ENCODE measurements at places on chromosomes 5 and 9.
A peak's percentile ranks its signal among the peaks of the same experiment; 100 is the strongest.

DNA sequence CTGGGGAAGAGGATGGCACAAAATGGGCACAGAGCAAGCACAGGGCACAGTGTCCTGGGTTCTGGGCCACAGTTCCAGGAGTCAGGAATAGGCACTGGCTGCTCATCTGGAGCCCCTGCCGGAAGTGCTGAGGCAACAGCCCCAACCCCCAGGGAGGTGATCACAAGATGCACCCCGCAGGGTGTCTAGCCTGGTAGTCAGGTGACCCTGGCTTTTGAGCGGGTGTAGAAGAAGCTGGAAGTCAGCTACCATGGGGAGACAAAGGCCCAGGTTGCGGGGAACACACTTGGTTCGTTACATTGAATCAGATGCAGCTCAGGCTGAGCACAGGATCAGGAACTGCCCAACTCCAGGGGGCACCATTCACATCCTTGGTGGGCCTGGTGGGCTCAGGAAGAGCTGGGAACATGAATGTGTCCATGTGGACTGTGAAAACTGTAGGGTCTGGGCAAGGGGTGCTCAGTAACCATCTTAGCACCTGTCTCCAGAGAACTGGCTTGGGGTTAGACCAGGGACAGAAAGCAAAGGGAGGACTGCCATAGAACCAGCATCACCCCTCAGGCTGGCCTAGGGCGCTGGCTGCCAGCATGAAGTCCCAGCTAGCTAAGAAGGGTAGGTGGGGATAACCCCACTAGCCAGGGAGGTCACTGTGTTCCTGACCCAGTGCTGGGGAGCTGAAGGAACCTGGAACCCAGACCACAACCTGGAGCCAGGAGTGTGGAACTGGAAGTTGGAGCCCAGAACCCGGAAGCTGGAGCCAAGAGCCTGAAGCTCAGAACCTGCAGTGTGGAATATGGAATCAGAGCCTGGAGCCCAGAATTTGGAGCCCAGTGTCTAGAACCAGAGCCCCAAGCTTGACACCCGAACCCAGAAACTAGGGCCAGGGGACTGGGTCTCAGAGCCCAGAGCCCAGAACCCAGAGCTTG, 6.1 kb upstream of the SLC34A1 start:
- no peak for DNase-seq

- no peak for DNase-seq
Measured at GRCh38 chr9:36161187-36161586, 8.0 kb upstream of the CCIN start.

GRCh38 chr9:116687074-116687753, at the start of gene TRIM32:
TRIM32 (plus strand) TSS chr9:116687305; CDS start chr9:116697743, 10,438 bp downstream.
- peak; percentile 37 for DNase-seq

DNA sequence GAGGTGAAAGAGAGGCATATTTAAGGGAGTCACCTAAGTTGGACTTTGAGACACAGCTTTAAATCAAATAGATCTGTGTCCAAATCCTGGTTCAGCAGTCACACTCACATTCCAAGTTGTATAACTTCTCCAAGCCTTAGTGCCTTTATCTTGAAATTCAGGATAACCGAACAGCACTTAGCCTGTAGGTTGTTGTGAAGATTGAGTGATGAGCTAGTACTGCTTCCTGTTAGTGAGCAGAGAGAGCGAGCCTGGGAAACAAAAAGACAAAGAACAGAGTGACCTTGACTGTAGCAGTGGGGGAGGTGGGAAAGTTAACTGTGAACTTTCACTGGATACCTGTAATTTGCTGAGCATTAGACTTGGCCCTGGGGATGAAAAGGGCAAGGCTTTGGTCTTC, 22.4 kb downstream of the MAML1 start:
- no peak for DNase-seq

DNA sequence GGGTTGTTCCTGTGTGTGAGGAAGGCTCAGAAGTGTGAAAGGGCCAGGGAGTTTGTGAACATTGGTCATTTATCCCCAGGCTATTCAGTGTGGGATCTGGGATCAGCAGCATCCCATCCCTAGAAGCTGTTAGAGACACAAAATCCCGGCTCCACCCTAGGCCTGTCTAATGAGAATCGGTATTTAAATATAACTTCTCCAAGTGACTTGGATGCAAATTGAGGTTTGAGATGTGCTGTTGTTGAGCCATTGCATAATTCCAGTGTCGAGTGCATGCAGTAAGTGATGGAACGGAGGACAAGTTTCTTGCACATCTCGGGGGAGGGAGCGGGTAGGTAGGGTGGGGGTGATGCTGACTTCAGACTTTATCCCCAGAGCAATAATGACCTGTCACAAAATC, 138.3 kb downstream of the FBXL7 start:
- no peak for DNase-seq

DNA sequence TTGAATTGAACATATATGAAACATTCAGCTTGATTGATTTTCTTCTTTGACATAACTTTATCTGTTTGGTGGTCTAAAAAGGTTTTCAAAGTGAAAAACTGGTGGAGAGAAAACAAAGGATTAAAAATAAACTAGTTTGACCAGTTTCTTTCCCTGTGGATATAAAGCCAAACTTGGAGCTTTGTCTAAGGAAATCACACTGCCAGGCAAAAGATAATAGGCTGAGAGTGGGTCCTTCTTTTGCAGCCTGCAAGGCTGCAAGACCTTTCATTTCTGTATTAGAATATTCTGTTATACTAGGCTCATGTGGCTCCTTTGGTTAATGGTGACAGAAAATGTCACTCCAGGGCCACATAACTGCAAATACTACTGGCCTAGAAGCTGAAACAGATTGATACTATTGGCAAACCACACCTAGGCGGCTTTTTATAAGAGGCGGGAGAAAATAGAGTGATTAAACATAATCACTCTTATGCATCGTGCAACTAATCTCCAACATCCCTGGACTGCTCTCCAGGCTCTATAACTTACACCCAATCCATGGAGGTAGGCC, 129.1 kb upstream of the ZNF462 start:
- no peak for DNase-seq

GRCh38 chr9:121464968-121465367, 34.7 kb downstream of the GGTA1 start:
- DNase-seq = no peak

GRCh38 chr5:133052317-133053175, 733 bp downstream of the HSPA4 start:
- peak; percentile 60 for DNase-seq

DNA sequence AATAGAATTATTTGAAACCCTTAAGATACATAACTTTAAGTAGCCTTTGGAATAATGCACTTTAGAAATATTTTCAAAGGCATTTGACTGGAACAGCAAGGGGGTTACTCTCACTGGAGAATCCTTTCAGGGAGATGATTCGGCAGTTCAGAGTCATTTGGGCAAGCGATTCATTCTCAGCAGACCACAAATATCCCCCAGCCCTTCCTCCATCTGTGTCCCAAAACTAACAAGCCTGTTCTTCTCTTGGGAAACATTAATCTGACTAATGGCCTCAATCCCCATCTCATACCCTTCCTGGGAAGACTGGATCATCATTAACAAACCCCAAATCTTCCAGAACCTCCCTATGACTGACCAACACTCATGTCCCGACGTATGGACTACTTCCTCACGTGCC, 65.8 kb upstream of the S1PR3 start:
- DNase-seq = no peak

GRCh38 chr9:75101004-75101588, 12.8 kb downstream of the OSTF1 start:
- DNase-seq = no peak

DNA sequence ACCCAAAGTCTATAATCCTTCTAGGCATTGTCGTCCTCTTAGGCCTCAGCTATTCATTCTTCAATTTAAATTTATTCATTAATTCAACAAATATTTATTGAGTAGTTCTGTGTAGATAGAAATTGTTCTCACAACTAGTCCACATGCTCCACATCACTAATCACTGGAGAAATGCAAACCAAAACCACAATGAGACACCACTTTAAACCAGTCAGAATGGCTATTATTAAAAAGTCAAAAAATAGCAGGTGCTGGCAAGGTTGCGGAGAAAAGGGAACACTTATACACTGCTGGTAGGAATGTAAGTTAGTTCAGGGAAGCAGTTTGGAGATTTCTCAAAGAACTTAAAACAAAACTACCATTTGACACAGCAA, 51.1 kb upstream of the TNFSF15 start:
- no peak for DNase-seq

- DNase-seq = no peak
Measured at GRCh38 chr5:108862211-108862610, 114.5 kb downstream of the FER start.

DNA sequence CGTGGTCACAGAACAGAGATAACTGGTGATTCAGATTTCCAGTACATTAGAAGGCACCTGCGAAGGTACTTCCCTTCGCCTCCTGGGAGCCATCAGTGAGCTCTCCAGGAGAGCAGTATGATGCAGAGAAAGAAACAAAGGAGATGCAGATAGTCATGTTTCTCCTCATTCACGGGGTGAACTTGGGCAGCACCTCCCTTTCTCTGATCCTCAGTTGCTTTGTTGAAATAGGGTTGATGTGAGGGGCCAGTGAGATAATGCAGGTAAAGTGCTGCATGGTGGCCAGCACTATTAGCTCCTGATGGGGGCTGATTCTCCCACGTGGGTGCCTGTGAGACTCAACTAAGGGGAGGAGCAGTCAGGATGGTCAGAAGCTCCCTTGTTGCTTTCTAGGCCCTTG, 46.6 kb upstream of the ZNF169 start:
- no peak for DNase-seq

GRCh38 chr5:132639706-132640130, 18.3 kb upstream of the IL13 start:
- no peak for DNase-seq

- DNase-seq = no peak
Measured at GRCh38 chr5:15135661-15136060, 264.1 kb upstream of the ANKH start.

- DNase-seq = no peak
Measured at GRCh38 chr5:153991168-153991567, 47.5 kb downstream of the FAM114A2 start.

GRCh38 chr5:31049461-31049860, 144.0 kb upstream of the CDH6 start:
- DNase-seq = no peak

GRCh38 chr9:132877824-132878694, at the start of gene AK8:
AK8 (minus strand) TSS chr9:132878284; CDS start chr9:132878255, 29 bp downstream.
- peak; percentile 56 for DNase-seq

DNA sequence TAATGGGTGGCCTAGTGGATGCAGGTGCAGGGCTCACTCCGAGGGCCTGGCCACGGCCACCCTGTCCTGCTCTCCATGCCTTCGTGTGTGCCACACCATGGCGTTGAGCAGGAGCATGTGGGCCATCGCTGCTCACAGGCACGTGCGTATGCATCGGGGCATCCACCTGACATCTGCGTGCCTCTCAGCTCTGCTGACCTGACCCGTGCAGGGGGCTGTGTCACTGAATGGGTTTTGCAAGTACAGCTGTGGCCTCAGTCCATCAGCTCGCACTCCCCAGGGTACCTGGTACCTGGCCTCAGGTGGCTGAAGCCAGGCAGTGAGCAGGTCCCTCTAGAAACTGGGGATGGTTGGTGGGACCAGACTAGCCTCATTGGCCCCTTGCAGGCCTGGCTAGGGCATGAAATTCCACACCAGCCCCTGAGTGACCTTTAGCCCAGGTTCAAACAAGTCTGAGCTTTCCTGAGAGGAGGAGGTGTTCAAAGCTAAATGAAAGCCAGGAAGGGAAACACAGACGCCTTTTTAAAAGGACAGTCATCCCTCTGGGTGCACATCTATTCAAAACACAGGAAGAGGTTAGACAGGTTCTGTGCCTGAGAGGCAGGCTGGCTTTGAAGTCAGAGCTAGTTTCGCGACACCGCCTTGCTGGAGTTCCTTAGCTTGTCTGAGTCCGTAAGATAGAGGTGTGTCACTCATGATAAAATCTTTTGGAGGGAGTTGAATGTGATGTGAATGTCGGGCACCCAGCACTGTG, 74.0 kb downstream of the MACROH2A1 start:
- DNase-seq = no peak

DNA sequence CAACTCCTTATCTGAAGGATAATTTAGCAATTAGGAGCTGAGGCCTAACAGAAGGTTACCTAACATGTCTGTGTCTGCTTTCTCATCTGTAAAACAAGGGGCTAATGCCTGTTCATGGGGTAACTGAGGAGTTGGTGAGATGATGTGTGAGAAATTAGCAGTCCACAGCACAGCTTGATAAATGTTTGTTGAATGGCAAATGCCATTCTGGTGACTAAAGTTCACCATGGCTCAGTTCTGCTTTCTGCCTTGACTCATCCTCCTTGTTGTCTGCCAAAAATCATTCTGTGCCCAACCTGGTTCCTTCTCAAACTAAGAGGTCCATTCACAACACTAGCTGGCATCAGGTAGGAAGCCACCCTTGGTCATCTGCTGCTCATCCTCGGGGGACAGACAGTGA, 552.0 kb upstream of the KLF4 start:
- peak; percentile 84 for DNase-seq

DNA sequence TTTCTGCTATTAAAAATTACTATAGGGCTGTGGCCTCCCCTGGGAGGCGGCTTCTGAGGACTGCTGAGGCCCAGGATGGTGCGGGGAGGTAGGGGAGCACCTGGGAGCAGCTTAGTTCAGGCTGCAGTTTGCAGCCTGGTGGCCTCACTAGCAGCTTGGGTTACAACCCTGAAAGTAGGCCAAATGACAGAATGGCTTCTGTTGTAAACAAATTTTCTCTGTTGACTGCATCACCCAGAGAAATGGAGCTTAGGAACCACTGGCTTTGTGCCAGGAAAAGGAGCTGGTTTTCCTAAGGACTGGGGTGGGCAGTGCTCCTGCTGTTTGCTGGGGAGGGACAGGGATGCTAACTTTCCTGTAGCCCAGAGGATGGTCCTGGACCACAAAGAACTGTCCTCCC, 130.3 kb downstream of the ENTREP1 start:
- DNase-seq = no peak

DNA sequence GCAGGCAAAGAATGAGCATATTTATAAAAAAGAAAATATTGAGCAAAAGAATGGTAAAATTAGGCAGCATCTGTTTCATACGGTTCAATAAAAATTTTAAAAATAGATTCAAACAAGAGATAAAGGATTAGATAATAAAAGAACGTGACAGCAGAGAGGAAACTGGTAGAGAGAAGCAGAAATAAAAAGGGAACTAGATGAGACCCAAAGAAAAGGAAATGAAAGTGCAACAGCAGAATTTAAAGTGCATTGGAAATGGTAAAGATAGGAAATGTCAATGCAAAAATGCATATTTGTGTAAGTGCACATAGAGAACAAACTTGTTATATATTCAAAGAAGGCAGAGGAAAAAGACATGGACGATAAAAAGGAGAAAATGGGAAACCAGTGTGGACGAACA, 70.2 kb downstream of the SUSD1 start:
- DNase-seq = no peak

DNA sequence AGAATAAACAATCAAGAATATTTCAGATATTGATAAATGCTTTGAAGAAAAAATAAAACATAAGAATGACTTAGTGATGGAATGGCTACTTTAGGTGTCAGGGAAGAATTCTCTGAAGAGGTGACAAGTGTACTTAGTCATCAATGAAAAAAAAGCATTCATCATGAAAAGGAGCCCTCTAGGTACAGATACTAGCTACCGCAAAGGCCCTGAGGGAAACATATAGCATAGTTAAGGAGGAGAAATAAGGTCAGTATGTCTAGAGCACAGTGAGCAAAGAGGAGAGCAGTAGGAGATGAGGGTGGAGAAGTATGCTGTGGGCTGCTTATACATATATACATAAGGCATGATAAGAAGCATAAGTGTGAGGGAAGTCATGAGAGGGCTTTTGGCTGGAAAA, 41.8 kb downstream of the CSF2 start:
- DNase-seq = no peak

- no peak for DNase-seq
Measured at GRCh38 chr5:172166030-172166826, 21.8 kb downstream of the STK10 start.
